ENCODE measurements at places on chromosomes 6 and 20.

- DNase-seq: no peak
These were observed 605 bp downstream of the CDC5L start for GRCh38 chr6:44388135-44388487.

- no peak for DNase-seq
These were observed 136.1 kb downstream of the TFAP2A start for GRCh38 chr6:10278746-10279145.

DNA sequence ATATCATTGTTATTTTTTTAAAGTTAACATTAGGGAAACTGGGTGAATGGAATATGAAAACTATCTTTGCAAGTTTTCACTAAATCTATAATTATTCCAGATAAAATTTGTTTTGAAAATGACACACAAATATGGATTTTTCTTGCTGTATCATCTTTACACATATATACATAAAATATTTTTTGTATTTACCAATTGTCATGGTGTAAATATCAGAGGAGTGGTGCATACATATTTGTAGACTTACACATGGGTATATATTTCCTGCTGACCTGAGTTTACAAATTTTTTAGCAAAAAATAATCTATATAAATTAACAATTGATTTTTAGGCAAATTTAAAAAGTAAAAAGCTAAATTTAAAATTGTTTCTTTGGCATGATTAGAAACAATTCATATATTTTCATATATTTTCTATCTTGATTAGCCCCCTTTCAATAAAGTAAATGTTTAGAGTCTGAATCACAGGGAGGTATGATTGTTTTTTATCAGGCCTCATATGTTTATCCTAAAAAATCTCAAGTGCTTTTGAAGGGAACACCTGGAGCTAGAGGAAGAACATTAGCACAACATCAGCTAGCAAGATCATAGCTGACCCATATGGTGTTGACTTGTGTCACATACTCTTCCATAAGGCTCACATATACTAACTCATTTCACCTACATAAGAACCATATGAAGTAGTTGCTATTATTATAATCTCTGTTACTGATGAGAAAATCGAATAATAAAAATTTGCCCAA lies 671.8 kb upstream of the GJE1 start:
- no peak for DNase-seq

- peak; percentile 89 for DNase-seq
These were observed 9.0 kb downstream of the SFT2D1 start for GRCh38 chr6:166333172-166333995.

DNA sequence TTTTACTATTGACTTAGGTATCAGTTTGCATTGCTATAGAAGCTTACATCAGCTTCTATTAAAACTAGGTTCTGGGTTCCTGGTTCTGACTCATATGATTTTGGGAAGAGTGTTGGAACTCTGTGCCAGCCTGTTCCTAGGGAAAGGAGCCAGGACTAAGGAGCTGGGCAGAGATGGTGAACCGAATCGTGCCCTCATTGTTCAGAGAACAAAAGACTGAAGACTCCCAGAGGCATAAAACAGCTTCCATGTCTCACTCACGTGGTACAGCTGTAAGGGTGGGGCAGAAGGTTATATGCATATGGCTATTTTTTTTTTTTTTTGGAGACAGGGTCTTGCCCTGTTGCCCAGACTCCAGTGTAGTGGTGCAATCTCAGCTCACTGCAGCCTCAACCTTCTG lies 89.1 kb upstream of the THBS2 start:
- DNase-seq: no peak

DNA sequence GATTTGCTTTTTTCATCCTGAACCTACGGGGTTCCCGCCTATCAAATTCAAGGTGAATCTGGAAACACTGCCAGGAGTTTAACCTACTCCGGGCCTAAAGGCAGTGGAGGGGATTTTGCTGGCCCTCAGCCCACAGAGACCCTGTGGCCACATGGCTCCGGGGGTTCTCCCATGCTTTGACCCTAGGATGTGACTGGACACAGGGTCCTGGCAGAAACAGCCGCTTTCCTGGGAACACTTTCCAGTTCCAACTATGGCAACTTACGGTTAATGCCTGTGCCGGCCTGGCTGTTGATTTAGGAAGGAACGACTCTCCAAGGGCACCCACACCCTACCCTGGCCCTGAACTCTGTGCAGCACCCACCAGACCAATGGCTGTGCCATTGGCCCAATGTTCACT lies 141.7 kb upstream of the RPS6KA2 start:
- no peak for DNase-seq

DNA sequence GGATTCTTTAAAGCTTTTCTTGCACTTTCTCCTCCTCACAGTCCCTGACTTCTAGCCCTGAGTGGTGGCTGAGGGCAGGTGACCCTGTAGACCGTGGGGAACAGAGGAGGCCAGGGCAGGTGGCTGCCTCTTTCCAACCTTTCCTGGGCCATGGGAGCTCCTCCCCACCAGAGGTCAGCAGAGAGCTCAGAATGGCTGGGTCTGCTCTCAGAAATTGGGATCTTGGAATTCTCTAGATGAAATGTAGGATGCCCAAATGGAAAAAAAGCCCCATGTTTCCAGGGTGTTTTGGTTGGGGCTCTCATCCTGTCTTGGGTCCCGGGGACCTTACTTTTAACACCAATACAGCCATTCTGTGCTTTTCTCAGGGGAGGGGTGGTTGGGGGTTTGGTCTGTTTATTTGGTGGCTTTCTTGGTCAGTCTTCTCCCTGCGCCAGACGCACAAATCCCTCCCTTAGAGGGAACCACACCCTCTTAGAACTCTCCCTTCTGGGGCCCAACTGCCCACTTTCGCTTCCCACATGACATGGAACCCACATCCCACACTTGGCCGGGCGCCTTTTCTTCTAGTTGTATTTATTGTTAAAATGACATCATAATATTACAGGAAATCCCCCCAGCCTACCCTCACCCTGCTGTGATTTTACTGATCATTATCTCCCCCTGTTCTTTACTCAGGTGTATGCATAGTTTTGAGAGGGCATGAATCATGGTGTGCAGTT lies 17.9 kb downstream of the GNAS start:
- DNase-seq: peak; percentile 49

GRCh38 chr6:130896249-130896648 lies 69.0 kb downstream of the SMLR1 start:
- no peak for DNase-seq

GRCh38 chr6:108666656-108667260 lies 106.0 kb downstream of the FOXO3 start:
- DNase-seq: no peak

- DNase-seq: no peak
These were observed 69.7 kb downstream of the DTD1 start for GRCh38 chr20:18657575-18657974.

GRCh38 chr6:127776320-127776719 lies 124.5 kb downstream of the THEMIS start:
- no peak for DNase-seq

- no peak for DNase-seq
These were observed 19.3 kb downstream of the HIVEP2 start for GRCh38 chr6:142925575-142926110.

DNA sequence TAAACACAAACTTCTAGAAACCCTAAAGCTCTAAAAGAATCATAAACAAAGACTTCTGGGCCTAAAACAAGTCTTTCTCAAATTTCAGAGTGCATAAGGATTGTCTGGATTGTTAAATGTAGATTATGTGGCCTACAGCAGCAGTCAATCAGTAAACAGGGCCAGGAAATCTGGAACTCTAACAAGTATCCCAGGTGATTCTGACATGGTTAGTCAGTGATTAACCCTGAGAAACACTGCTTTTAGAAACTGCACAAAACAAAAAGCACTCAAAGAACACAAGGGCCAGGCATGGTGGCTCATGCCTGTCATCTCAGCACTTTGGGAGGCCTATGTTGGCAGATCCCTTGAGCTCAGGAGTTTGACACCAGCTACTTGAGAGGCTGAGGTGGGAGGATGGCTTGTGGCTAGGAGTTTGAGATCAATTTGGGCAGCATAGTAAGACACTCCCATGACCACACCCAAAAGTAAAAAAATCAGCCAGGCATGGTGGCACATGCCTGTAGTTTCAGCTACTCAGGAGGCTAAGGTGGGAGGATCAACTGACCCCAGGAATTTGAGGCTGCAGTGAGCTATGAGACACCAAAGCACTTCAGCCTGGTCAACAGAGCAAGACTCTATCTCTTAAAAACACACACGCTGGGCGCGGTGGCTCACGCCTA lies 5.9 kb downstream of the MED20 start:
- no peak for DNase-seq

All from GM12865 (cell line).